ENCODE measurements at places on chromosomes 3 and 15.

- DNase-seq = no peak
These were observed 46.0 kb upstream of the SLC7A14 start for GRCh38 chr3:170631755-170632488.

DNA sequence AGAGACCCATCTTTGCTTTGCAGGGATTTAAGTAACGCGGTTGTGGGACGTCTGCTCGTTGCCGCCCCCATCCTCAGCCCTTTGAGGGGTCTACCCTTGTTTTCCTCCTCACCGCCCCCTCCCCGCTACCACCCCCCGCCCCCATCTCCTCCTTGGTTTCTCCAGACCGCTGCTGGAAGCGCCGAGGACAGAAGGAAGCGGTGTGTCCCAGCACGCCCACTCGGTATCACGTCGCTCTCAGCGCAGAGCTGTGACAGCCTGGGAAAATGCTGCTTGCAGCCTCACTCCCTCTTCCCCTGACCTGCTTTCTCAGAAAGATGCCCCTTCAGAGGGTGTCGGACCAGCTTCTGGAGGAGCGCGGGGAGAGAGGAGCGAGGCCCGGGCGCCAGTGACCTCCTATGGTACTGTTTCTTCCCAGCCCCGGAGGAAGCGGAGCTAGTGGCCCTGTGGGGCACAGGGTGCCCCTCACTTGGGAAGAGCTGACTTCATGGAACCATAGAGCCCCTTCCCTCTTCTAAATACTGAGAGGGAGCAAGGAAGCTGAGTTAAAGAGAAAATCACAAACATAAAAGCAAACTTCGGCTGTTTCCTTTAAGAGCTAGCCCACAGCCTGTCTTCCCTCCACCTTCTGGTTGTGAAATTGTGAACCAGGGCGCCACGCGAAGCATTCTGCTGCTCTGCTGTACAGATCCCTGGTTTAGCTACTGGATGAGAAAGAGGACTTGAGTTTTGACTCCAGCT lies 698 bp downstream of the IL1RAP start:
- no peak for DNase-seq

DNA sequence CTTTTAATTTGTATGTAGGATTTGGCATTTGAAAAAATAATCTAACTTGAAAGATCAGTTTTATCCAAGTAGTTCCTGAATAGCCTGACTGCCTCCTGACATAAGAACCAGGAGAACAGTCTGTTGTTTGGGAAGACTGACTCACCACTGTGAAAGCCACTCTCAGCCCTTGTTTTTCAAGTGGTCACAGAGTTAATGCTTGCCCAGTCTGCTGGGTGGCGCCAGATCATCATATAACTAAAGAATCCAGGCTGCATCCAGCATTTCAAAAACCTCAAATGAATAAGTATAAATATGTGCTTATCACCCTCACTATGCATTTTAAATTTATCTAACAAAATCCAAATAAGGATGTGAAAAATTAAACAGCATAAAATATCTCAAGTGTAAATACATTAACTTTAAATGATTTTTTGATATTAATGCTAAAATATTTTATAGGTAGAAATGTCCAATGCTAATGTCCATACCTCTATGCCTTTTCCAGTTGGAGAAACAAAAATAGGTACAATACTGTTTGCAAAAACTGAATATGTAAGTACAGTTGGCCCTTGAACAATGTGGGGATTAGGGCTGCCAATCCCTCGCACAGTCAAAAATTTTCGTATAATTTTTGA lies 26.9 kb upstream of the ZBBX start:
- DNase-seq = peak; percentile 28

DNA sequence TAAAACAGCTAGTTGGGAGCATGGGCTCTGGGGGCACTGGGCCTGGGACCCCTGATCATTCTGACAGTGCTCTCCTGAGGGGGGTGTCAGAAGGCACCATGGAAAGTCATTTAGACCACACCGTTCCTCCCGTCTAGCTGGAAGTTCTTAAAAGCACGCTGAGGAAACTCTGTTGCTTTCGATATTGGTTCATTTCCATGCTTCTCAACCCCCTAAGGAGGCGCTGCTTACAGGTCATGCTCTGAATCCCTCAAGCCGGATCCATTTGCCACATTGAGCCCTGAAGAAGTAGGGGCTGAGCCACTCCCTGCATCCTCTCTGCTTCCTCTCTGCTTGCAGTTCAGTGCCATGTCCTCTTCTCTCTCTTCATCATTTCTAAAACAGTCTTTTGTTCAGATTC lies 187.2 kb downstream of the CACNA2D3 start:
- no peak for DNase-seq

DNA sequence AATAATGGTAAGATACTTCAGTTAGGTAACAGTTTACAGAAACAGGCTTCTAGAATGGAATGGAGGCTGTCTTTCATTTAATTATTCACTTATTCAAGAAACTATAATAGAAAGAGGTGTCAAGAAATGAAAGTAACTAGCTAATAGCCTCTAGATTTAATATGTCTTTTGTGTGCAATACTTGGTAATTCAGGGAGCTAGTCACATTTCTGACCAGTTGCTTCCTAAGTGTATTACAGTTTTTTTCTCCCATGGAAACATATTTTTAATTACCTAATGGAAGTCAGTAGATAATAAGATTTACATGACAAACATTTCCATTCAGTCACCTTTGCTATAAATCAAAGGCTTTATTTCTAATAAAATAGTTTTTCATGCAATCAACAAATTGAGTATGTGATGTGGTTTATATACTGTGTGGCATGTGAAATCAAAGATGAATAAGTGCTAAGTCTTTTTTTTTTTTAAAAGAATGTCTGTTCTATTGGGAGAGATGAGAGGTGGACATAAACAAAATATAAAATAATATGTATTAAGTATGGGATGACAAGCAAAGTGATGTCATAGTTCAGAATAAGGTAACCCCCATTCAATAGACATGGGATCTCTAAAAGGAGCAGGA lies 985.7 kb downstream of the SQOR start:
- DNase-seq = no peak

DNA sequence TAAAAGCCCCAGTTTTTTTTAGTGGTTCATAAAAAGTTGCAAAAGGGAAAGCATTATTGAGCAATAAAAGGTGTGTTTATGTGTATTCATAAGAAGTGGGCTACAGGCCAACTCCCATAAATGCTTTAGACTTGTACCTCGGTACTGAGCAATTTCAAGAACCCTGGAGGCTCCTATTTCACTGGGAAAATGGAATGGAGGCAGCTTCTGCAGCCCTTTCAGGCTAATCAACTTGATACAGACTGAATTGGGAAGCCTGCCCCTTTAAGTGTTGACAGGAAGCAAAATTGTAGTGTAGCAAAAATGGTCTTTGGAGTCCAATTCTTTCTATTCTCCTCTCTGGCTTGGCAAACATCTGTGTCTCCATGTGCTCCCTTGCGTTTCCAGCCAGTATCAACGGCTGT lies 118.8 kb downstream of the ECT2 start:
- no peak for DNase-seq

DNA sequence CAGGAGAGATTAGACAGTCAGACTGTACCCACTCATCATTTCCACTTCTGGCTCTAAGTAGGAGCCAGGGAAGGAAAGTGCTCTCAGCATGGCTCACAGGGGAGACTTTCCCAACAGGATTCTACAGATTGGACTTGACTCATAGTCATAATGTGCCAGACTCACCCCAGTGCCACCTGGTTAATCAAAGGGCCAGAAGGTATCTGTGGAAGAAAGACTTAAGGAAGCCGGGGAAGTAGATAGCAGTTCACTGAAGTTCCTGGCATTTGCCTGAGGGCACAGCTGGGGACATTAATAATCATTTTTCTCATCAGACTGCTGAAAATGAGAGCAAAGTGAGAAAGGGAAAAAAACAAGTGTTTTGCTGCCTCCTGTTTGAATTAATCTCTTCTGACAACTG lies 717.5 kb downstream of the TUSC7 start:
- DNase-seq = no peak

GRCh38 chr3:72440491-72440890 lies 407.8 kb downstream of the SHQ1 start:
- no peak for DNase-seq

GRCh38 chr15:85759376-85759775 lies 35.3 kb downstream of the KLHL25 start:
- no peak for DNase-seq

DNA sequence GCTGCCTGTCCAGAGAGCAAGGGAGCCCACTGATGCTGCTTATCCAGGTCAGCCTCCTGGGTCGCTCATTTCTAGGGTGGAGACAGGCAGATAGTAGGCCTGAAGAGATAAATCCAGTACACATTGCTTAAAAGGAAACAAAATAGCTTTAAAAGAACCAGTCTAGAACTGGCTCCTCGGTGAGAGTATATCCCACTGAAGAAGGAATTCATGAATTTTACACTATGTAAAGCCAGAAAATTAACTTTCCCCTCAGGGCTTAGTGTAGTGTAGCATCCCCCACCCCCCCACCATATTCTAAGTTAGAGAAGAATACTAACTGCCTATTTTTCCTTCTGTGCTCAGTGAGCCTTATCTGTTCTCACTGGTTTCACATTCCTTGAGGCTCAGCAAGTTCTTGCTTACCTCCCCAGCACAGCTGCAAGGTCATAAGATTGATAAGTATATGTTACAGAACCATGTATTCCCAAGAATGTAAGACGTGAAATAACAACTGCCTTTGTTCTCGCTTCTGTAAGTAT lies 30.5 kb upstream of the NOX5 start:
- DNase-seq = no peak

DNA sequence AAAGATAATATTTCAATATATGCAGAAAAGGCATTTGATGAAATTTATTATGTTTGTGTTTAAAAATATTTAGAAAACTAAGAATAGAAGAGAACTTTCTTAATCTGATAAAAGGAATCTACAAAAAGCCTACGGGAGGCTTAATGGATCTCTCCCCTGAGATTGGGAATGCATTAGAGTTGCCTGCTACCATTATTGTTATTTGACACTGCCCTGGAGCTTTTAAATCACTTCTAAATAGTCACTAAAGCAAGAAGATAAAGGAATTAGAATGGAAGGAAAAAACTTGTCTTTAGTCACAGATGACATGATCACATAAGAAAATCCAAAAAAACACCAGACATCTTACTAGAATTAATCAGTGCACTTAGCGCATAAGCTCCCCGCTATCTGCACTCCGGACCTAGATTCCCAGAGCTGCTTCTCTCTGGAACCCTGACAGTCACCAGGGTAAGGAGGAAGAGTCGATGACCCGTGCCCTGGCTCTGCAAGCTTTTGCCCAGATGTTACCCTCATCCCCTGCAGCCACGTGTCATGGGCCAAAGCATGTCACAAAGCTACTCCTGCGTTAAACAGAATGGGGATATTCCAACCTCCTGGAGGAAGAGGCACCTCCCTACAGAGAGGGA lies 97.1 kb downstream of the MINAR1 start:
- DNase-seq = no peak

DNA sequence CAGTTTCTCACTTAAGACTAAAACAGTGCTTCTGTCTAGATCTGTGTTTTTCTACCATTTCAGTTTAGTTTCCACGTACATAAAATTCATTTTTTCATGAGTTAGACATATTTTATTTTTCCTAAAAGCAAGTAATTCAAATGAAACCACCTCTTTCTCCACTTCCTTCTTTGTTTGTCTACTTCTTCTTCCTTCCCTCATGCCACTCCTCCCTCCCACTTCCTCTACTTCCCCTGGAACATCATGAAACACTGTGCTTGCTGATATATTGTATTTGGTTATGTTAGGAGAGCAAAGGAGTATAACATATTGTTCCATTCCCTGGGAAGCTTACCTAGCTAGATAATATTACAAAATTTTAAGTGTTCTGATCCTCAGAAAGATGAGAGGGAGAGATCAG lies 36.7 kb upstream of the GOLGA8B start:
- DNase-seq = no peak

DNA sequence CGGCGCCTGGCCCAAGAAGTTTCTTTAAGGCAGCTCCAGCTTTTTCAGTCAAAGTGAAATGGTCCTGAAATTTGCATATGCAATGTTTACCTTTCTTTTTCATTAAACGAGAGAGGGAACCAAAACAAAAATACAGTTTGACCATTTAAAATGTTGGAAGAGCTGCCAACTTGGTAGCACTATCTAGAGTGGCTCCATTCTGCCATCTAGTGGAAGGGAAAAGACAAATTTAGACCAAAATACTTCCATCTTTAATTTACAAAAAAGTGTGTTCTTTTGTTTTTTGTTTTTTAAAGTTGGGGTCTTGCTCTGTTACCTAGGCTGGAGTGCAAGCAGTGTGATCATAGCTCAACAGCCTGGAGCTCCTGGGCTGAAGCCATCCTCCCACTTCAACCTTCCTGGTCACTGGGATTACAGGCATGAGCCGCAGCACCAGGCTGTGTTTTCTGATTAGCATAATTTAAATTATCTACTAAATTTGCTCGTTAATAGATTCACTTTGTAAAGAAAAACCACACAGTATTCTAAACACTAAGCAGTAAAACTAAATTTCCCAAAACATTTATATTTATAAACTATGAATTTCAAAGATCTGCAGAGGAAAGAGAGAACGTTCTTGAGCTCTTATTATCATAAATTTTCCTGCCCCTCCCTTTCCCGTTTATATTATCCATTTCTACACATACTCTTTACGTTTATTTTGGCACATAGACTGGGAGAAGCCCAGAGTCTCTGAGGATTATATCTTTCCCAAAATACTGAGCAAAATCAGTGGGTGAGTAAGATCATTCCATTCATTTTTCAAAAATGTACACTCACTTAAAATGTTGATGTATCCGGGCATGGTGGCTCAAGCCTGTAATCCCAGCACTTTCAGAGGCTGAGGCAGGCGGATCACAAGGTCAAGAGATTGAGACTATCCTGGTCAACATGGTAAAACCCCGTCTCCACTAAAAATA lies 15.4 kb upstream of the RFC4 start:
- DNase-seq = peak; percentile 30

DNA sequence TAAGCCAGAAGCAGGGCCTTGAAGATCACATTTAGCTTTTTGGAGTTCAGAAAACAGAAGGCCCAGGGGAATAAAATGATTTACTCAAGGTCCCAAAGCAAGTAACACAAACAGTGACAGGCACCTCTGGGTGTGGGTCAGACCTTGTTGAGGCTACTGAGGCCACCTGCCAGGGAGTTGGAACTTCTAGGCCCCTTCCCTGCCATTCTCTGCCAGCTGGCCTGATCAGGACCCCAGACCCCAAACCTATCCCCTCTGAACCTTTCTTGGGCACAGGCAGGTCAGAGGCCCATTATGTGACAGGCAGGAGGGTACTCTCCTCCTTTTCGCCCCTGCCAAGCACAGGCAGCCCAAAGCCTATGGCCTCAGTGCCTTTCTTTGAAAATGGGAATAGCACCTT lies 49.4 kb upstream of the ATP2B2 start:
- no peak for DNase-seq

- DNase-seq = no peak
These were observed 13.9 kb downstream of the CEP152 start for GRCh38 chr15:48796930-48797329.

- DNase-seq = no peak
These were observed 652.5 kb downstream of the EDEM1 start for GRCh38 chr3:5840056-5840455.

Data from NCI-H1417 treated with DMSO at 0.1 percent for 48 hours (cell line).